H7 (cell line): ENCODE measurements at places on chromosomes 7 and 10.

DNA sequence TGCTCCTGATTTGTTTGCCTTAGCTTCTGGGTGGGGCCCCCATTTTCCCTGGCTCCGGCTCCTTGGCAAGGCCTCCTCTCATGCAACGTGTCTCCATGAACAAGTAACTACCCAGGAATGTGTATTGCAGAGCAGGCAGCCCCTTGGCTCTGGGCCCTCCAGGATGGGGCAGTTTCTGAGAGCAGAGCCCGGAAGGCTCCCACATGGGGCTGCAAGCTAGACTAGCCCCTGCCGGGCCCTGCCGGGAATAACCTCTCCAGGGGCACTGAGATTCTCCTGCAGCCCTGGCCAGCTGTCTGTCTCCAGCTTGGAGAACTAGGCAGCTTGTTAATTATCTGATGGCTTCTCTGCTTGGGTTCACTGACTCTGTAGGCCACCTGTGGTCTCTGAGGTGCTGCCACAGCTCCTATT lies 184.0 kb upstream of the INHBA start:
- peak; percentile 23 for DNase-seq

DNA sequence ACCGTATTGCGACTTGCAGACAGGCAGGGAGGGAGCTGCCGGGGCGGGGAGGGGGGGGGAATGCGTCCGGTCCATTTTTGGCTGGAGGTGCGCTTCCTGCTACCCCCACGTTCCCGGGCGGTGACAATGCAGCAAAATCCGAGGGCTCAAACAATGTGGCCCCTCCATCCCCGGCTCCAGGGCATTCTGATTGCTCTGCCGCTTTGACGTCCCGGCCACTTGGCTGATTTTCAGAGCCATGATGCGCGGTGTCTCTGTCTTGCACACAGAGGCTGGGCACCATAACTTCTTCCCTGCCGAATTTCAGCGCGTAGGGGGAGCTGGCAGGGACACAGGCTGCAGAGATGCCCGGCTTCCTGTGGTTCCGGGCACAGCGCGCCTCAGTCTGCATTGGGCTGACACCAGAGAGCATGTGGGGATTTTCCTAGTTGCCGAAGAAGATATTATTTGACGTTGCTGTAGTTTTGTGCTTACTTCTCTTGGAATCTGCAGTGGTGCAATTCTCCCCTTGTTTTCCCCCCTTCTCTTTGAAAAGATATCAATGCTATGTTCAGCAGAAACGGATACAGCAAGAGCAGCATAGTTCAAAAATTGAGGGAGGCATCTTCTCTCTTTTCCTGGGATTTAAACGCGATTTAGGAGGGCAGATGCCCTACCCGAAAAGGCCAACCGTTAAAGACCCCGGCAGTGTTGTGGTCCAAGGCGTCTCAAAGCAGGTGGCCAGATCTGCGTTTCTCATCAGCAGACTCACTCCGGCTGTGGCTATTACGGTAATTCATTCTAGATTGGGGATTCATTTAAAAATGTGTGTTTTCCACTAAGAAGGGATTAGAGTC lies 1.4 kb downstream of the HECW1 start:
- DNase-seq = no peak

- DNase-seq = no peak
Measured at GRCh38 chr10:10045765-10046028, 972.0 kb upstream of the CELF2 start.

GRCh38 chr10:5643346-5644067 lies 22.9 kb downstream of the ASB13 start:
- no peak for DNase-seq

- DNase-seq = peak; percentile 81
Measured at GRCh38 chr7:2665359-2665791, 22.6 kb upstream of the AMZ1 start.

- no peak for DNase-seq
Measured at GRCh38 chr10:70317272-70317942, 33.6 kb upstream of the NPFFR1 start.

DNA sequence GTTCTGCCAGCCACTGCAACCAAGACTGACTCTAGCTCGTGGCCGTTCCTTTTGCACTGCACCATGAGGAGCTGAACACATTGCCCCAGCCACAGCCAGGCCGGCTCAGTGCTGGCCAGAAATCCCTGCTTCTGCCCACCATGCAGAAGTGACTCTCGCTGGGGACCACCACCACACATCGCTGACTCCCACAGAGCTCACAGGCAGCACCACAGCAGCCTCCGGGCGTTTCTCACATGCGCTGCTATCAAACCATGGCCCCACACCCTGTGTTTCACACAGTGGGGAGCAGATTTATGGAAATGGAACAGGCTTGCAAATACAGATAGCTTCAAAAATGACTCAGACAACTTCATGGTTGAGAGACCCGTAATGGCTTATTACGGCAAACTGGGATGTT lies 15.4 kb upstream of the SDK1 start:
- DNase-seq = no peak

DNA sequence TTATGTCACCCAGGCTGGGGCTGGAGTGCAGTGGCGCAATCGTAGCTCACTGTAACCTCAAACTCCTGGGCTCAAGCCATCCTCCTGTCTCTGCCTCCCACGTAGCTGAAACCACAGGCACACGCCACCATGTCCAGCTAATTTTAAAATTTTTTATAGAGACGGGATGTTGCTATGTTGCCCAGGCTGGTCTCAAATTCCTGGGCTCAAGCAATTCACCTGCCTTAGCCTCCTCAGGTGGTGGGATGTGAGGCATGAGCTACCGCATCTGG lies 123.2 kb upstream of the PARD3 start:
- no peak for DNase-seq

- DNase-seq = no peak
Measured at GRCh38 chr10:63573068-63573697, 52.0 kb downstream of the REEP3 start.

DNA sequence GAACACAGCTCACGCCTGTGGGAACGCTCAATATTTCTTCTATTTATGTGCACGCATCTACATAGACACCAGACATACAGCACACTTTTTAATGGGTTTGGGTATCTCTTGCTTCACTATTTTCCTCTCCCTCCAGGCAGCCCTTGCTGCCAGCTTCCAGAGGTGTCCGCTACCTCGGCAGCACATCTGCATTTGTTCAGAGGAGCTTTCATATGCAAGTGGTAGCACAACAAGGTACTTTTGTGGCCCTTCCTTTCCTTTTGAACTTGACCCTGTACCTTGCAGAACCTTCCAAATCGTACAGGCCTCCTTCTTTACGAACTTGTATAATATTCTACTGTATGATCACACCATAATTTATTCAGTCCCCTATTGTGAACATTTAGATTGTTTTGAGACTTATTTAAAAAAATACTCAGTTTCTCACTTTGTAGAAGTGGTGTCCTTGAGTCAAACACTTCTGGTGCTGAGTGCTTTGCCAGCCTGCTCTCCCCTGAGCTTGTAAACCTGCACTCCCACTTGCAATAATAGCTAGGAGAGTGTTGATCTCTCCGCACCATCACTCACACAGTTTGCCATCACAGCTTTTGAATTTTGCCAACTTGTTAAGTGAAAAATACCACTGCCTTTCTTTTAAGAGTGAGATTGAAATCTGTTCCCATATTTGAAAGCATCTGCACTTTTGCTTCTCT lies 106.0 kb upstream of the ZNF32 start:
- DNase-seq = peak; percentile 62

DNA sequence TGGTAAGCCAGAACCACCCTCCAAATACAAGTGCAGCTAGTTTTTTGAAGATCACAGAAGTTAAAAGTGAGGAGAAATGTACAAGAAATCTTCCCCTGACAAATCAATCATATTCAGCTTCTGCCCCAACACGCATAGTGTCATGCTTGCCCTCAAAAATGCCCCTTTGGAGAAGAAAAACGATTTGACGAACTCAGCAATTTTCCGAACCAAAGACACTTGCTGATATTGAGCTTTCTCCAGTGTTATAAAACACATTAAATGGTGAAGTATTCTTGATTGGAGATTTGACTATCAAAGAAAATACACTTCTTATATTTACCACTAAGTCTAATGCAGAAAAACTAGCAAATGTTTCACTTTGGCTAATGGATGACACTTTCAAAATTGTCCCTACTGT lies 195.5 kb downstream of the ETV1 start:
- no peak for DNase-seq

- DNase-seq = no peak
Measured at GRCh38 chr10:68628576-68629127, 68.5 kb downstream of the TET1 start.

GRCh38 chr7:115066634-115067033 lies 144.7 kb downstream of the MDFIC start:
- DNase-seq = no peak

GRCh38 chr7:5699467-5700384 lies 81.7 kb downstream of the RNF216 start:
- peak; percentile 40 for DNase-seq

DNA sequence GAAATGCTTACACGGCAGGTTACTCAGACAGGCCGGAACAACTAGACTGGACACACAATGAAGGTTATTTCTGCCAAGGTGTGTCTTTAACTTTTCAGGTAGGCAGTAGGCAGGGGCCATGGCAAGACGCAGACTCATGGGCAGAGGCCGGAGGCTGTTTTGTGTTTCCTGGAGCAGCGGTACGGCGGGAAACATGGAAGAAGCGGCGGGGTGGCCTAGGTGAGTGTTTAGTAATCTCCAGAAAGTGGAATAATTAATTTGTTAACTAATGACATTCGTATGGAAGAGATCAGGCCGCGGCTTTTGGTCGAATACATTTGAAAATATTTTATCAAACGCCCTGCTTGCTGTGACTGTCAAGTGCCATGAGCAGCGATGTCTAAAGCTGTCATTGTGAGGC lies 277.8 kb downstream of the WDR37 start:
- no peak for DNase-seq

DNA sequence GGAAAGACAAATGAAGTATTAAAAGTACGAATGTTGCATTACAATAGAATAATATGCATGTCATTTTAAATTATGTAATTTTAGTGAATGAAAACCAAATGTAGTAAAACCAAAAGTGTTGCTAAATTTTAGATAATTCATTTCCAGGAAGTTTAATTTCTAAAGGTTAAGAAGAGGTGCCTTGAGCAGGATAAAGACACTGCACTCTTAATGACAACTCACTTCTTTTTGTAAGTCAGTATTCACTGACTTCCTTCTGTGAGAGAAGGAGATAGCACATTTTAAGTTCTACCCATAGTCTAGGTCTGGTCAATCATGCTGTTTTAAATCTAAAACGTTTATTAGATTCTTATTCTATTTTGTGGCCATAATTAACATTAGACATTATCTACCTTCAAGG lies 160.2 kb downstream of the CRPPA start:
- no peak for DNase-seq

DNA sequence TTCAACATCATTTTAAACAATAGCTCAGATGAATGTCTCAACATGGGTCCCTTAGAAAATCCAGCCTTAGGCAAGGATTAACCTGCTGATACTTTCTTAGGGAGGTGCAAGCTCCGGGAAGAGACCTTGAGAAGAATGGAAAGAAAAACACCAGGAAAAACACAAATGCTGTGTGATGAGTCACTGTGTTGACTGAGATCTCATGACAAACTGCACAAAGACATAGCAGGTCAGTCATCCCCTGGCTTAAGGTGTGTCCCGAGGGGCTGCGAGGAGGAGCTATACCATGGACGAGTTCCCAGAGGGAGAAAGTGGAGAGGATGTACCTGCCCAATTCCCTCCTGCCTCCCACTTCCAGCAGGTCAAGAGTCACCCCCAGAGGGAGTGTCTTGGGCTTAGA lies 98.0 kb downstream of the TEX36 start:
- no peak for DNase-seq

DNA sequence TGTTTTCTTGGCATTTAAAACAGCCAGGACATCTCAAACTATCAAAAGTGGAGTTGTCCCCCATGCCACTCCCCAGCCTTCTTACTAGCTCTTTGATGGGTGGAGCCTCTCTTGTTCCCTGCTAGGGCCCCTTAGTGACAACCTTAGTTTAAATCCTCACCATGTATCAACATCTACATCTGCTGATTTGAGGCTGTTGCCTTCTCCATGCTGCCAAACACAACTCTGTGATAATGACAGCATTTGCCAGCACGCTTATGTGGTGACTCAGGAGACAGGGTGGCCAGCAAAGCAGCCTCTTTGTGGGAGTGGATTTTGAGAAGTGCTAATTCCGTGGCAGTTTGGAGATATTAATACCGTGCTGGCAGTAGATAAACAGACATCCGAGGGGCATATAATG lies 145.4 kb downstream of the LRRC4 start:
- DNase-seq = no peak

DNA sequence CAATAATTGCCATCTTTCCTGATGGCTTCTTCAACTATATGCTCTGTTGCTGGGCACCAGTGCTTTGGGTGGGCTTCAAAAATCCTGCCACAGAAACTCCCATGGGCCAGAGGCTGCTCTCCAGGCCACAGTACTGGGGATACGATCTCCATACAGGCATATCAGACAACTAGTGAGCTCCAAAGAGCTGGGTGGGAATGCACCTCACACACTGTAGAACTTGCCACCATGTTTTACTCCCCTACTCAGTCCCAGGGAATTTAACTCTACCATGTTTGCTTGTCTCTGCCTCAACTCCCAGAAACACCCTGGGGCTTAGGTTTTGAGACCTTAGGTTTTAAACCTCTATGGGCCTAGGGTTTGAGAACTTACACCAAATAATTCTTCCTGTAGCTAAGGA lies 20.5 kb upstream of the TRUB1 start:
- no peak for DNase-seq

DNA sequence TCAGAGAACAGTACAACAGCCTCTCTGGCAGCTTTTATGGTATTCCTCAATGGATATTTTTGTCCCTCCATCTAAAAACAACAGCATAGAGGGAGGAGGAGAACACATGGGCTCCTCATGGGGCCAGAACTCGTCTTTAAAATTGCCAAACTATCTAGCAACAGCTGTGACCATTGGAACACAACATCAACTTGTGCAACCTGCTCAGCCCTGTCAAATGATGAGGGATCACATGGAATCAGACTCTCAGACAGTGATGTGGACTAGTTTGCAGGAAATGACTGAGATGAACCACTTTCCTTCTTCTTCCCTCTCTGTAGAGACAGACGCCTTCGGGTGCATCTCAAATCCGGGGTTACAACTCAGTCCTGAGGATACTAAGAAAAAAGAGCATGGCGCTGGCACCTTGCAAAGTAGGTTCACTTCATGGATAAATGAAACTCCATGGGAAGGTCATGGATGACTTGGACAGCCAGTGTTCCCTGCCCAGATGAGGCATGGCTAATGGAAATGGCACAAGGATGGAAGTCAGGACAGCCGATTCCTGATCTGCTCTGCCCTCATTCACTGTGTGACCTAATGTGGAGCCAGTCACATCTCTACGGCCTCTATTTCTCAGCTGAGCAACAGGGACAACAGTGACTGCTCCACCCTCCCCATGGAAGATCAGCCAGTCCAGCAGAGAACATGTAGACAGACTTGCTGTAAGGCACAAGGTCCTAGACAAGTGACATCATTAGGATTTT lies 24.6 kb upstream of the DGKI start:
- no peak for DNase-seq

GRCh38 chr7:7923818-7924217 lies 44.8 kb upstream of the GLCCI1 start:
- no peak for DNase-seq

DNA sequence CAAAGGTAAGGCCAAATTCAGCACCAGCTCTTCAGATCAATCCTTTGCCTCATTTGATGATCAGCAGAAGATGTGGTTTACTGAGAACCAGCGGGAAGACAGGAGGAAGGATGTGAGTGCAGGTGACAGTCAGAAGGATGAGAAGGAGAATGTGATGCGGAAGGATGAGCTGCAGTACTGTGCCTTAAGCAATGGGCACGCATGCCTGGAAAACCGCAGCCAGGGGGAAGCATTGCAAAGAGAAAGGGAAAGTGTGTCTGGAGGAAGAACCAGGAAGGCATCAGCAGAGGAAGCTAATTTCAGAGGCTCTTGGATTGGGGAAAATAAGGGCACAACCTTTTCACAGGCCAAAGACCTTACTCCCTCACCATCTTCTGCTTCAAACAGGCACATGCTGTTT lies 25.7 kb downstream of the C10orf71 start:
- DNase-seq = peak; percentile 74
